T-helper 17 cell (primary cell): ENCODE measurements at places on chromosomes 5 and 9.

GRCh38 chr5:107783551-107783950, 112.8 kb upstream of the EFNA5 start:
- no peak for DNase-seq

DNA sequence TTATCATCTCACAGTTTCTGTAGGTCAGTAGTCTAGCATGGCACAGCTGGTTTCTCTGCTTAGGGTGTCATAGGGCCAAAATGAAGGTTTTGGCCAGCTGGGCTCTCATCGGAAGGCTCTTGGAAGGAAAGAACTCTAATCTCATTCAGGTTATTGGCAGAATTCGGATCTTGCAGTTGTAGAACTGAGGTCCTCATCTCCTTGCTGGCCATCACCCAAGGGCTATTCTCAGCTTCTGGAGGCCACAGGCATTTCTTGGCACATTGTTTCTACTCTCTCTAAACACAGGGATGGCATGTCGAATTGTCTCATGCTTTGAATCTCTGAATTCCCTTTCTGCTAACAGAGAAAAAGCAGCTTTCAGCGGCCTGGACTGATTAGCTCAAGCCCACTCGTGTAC, 258.0 kb upstream of the SMARCA2 start:
- DNase-seq = no peak

DNA sequence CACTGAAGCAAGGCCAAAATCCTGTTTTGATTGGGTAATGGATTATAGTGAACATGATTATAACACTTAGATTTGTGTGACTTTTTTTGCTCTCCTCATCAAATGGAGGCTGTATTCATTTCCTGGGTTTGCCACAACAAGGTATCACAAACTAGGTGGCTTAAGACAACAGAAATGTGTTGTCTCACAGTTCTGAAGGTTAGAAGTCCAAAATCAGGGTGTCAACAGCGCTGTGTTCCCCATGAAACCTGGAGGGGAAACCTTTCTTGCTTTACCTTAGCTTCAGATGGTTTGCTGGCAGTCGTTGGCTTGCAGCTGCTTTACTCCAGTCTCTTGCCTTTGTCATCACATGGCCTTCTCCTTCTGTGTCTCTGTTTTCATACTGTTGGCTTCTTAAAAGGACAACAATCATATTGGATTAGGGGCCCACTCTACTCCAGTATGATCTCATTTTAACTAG, 32.4 kb downstream of the CDC42SE2 start:
- DNase-seq = no peak

DNA sequence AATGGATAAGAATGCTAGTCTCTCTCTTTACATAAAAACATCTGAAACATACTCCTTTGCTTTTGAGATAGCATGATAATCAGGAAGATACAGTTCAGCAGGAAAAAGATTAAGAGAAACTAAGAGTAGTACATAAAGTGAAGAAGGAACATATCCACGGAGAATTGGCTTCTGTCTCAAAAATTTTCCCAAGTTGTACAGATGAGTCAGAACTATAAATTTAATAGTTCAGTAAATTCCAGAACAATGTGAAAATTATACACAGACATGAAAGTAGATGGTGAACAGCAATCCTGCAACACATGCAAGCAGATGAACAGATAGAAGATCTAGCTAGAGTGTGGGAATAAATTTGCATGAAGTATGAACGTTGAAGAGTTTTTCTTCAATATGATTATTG, 691.4 kb upstream of the RIOK2 start:
- no peak for DNase-seq

DNA sequence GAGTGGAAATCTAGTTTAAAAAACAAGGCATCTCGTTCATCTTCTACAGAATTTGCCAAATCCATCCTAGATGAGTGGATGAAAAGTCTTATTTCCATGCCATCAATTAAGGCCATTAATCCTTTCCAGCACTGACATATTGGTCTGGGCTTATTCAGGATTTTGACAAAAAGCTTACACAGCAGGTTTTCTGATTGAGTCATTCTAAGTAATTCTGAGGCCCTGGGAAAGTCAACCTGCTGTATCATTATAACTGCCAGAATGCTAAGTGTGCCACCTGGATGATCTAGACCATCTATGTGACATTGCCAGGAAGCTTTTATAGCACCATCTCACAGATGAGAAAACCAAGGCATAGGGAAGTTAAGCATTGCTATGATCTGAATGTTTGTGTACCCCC, 132.1 kb upstream of the MAP3K1 start:
- DNase-seq = no peak

DNA sequence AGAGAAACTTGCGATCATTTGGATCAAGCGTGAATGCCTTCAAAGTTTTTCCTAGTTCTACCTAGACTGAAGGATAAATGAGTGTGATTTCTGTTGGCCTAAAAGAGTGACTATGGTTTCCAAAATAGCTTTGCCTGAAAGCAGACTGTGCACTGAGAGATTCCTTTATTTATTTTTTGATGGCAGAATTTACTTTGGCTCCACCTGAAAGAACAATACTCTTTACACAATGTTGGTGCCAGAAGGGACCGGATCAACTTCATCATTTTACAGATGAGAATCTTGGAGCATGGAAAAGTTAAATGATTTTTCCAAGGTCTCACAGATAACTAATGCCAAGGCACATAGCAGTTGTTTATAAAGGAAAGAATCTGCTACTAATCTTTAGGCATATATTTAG, 199.6 kb downstream of the KCTD16 start:
- no peak for DNase-seq

DNA sequence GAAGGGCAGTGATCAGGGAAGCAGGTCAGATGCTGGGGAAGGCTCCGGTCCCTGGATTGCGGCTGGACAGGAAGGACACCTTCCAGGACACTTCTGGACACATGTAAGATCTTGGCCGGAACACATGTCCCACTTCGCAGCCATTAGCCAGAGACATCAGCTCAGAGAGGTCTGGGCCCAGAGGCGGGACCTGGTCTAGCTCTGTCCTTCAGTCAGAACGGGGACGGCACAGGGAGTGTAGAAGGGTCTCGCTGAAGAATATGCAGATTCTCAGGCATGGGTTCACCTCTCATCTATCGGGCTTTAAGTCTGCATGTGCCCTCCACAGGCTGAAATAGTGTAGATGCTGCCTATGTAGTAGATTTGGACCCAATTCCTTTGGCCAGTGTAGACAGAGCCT, 73.3 kb downstream of the NTNG2 start:
- DNase-seq = no peak

DNA sequence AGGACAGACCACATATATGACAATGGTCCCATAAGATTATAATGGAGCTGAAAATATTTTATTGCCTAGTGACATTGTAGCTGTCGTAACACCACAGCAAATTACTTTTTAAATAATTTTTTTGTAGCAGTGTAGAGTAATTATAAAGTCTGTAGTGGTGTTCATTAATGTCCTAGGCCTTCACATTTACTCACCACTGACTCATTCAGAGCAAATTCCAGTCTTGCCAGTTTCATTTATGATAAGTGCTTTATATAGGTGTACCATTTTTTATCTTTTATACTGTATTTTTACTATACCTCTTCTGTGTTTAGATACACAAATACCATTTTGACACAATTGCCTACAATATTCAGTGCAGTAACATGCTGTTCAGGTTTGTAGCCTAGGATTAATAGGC, 67.6 kb downstream of the TLE4 start:
- DNase-seq = no peak

DNA sequence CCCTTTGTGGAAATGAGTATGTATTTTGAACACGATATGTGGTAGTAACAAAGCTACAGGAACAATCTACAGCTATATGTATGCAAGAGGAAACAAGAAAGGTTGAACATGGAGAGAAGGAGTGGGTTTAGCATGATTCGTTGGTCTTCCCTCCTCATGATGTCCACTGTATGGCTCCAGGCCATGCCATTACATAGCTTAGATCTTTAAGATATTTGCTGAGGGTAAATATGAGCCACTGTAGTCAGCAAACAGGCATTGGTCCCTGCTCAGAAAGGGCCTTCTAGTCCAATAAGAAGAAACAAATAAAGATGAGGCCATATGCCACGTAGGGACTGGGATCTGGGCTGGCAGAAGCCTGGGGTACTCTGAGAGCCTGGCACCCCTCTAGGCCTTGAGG, 543.2 kb upstream of the SGCD start:
- DNase-seq = no peak

DNA sequence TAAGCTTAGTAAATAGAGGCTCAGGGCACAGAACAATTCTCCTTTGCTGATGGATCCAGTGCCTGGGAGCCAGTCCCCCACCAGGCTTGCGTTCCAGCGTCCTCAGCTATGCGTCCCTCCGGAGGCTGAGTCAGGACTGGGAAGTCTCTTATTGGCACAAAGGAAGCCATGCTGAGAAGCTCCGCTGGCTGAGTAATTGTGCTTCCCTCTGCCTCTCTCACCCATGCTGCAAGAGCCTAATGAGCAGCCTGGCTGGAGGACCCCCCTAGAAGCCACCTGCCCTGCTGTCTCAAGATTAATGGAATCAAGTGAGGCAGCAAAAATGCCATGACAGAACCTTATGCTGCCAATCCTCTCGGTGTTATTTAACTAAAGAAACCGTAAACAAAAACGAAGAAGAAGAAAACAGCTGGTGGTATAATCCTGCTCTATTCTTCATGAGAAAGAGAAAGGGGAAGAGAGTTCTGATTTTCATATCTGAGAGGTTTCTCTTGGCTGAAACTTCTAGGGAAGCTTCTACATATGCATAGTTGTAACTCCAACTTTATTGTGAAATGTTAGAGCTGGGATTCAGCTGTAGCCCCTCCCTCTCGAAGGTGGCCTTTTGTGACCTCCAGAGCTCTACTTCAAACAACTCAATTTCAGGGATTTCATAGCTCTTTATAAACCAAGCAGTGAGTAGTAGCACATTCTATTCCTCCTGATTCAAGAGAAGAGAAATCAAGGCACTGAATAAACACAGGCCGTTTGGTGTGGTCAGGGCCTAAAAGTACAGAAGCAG, 185.4 kb upstream of the SEMA6A start:
- no peak for DNase-seq

DNA sequence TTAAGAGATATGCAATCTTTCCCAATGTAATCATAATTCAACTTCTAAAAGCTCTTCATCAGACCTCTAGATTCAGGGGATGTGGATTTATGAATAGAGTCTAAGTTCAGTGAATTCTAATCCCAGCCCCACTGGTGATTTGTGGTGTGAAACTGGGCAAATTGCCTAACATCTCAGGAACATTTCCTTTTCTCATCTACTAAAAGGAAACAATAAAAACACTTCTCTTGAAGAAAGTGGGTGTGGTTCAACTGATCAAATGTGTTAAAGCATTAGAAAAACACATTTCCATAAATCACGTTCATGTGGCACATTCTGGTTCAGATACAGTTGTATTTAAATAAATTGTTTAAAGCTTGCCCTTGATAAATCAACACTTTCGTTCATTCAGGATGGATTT, 631.7 kb upstream of the CDH6 start:
- DNase-seq = no peak

- DNase-seq = no peak
These were observed 20.5 kb upstream of the JAK2 start for GRCh38 chr9:4964540-4964939.

GRCh38 chr9:78866207-78867132, 569.5 kb downstream of the PSAT1 start:
- no peak for DNase-seq

DNA sequence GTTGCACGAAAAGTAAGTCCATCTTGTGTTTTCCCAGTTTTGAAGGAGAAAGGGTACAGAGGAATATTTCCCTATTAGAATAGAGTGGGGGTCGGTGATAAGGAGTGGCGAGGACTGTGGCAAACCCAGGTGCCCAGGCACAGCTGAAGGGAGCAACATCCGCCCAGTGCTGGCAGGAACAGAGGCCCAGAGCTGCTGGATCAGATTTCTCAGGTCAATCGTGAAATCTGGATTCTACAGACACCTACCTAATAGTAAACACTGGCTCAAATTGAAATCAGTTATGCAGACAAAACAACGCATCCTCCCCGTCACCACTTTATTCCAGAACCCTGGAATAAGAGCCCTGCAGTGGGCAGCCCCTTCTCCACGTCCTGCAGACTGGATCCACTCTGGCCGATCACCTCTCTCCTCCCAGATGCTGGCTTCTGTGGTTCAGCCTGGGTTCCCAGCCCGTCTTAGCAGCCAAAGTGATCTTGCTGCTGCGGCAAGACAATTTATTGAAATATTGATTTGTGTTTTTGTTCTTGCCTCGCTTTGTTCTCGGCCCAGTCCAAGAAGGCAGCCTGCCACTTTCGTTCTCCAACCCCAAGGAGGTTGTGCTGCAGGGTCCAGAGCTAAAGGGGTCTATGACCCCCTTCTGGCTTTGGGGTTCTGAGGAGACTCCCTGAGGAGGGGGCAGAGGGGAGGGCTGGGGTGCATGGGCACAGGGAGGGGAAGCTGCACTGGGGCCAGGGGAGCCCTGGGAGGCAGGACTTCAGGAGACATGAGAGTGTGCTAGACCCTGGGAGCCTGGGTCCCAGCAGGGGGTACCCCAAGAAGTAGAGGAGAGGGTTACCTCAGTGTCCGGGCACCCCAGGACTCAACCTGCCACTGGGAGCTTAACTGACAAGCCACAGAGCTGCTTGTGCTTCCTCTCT, 103.3 kb downstream of the ZNF354C start:
- no peak for DNase-seq

DNA sequence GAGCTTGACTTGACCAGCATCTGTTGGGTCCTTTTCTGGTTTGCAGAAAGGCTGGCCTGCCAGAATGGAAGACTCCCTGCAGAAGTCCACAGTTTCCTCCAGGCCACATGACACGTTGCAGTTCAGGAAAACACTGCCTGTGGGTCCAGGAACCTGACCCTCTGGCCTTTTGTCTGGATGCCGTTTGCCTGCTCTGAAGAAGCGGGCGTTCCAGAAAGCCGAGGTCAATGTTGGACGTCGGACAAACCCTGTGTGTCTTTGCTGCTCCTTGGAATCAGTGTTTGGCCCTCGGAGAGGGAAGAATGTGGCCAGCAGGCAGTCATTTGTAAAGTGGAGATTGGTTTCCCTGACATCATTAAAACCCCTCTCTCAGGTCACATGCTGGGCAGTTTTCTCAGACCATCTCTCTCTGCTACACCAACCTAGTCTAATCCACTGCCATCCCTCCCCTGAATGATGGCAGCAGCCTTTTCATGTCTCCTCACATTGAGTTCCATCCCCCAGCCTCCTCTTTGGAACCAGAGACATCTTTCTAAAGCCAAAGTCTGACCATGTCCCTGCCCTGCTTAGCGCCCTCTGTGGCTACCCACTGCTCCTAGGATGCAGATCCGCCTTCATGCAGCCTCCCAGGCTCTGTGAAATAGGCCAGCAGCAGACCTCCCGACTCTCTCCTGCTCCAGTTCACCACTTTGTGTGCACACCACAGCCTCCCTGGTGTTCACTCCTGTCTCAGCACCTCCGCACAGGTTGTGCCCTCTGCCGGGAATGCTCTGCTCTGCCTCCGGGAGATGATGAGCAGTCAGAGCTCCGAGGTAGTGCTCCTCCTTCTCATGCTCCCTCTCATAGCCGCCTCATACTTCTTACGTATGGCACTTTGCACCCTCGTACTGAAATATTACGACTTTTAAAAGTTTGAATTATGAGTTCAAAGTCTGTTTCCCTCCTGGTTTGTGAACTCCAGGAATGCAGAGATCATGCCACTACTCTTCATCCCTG, 75.6 kb downstream of the RALGPS1 start:
- DNase-seq = no peak

- DNase-seq = no peak
These were observed 25.1 kb downstream of the NFX1 start for GRCh38 chr9:33315371-33315770.

GRCh38 chr5:170569101-170569500, 65.3 kb downstream of the KCNIP1 start:
- no peak for DNase-seq

GRCh38 chr9:136710543-136710942, 1.8 kb upstream of the DIPK1B start:
- DNase-seq = no peak

- no peak for DNase-seq
These were observed 7.0 kb downstream of the ADAMTS13 start for GRCh38 chr9:133429214-133429613.
